Activated T-cell treated with anti-CD3 and anti-CD28 coated beads for 1 hour (primary cell): ENCODE measurements at places on chromosomes 7 and 10.

- no peak for DNase-seq
Measured at GRCh38 chr7:51262796-51263531, 53.6 kb downstream of the COBL start.

DNA sequence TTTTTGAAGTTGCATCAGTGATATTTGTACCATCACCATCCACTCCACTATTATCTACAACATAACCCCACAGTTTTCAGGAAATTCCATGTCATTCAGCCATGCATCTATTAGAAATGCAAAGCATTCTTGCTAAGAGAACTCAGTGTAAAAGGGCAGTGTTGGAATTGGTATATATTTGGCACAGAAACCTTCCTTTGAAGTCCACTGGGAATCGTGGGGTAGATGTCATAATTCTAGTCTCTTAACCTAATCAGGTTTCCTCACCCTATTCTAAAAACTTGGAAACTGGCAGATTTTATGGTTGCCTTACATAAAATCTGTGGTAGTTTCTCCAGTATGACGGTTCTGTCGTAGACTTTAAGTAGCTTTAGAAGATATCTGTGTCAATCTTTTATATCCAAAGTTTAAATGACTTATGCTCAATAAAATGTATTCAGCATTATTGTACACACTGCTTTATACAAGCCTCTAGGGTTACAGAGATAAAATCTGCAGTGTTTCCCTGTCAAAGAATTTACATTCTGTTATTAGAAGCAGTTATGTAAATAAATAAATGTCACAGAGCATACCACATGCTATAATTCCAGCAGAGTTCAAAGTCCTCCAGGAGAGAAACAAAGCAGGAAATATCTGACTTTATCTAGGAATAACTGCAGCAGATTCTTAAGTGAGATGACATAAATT, 704.4 kb upstream of the CELF2 start:
- DNase-seq: no peak

DNA sequence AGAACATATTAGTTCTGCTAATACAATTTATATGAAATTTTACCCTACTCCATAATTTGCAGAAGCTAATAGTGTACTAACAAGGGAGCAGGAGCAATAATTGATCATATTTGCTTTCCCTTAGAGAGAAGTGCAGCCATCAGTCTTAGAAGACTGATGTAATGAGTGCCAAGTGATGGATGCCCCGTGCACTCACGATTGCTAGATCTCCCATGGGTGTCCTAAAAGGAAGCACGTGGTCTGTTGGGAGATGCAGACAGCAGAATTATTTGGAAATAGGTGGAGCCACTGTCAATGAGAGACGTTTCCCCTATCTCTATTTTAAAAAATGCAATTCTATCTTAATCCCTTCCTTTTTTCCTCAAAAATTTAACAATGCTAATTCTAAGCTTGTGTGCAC, 772.2 kb upstream of the C7orf33 start:
- no peak for DNase-seq

GRCh38 chr10:30509508-30509907, 75.5 kb downstream of the MAP3K8 start:
- DNase-seq: no peak

DNA sequence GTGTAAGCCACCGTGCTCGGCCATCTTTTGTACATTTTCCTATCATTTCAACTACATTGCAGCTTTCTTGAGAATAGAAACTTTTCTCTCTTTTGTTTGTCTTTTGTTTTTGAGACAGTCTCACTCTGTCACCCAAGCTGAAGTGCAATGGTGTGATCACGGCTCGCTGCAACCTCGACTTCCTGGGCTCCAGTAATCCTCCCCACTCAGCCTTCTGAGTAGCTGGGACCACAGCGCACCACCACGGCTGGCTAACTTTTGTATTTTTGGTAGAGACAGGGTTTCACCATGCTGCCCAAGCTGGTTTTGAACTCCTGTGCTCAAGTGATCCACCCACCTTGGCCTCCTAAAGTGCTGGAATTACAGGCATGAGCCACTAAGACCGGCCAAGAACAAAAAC, 31.3 kb upstream of the DAGLB start:
- DNase-seq: no peak

DNA sequence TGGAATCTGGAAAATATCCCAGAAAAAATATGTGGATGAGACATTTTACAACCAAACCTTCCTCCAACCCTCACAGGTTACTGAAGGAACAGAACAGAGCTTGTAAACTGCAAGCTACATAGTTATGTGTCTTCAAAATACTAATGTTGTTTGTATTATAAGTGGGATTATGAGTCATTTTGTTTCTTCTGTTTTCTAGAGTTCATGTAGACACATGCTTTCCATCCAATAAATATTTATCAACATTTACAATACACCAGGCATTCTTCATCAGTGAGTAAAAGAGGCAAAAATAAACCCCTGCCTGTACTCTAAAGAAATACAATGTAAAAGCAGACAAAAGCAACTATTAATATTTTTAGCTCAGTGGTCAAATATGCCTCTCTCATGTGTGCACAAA, 38.0 kb upstream of the TES start:
- no peak for DNase-seq
